ENCODE measurements at places on chromosomes 13 and 19.
A peak's percentile ranks its signal among the peaks of the same experiment; 100 is the strongest.

DNA sequence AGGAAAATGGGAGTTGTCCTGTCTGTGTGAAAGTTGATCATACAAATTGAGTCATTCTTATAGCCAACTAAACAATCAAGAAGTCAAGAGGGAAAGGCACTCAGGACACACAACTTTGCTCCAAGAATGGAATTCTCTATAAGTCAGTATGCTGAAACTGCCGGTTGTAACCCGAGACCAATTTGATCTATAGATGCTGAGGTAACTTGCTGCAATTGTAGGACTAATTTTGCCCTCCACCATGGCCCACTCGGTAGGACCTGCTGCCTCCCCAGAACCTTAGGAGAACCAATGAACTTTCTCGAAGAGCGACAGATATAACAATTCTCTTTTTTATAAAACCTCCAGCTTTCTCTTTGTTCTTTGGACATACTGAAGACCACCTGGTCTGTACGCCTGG is 157.0 kb downstream of the RNF17 start:
- no peak for DNase-seq

GRCh38 chr13:42071672-42072419 is 23.4 kb downstream of the DGKH start:
- DNase-seq: no peak

DNA sequence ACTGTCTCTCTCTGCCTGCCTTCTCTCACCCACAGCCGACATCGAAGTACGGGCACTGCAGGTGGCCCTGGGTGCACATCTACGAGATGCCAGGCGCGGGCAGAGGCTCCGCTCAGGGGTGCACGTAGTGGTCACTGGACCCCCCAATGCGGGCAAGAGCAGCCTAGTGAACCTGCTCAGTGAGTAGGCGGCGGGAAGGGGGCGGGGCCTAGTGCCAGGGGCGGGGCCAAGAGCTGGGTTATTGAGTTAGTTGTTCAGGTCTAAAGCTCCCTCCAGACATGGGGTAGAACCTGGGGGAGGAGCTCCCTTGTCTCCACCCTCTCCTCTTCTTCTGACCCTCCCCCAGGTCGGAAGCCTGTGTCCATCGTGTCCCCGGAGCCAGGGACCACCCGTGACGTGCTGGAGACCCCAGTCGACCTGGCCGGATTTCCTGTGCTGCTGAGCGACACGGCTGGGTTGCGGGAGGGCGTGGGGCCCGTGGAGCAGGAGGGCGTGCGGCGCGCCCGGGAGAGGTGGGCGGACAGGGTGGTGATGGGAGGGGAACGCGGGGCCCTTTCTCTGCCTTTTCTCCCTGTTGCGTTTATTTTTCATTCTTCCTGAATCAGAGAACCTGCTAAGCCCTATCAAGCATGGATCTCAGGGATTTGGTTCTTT is 1.9 kb downstream of the GTPBP3 start:
- DNase-seq: no peak

- DNase-seq: no peak
These were observed 79.7 kb downstream of the LMO7 start for GRCh38 chr13:75715601-75716523.

- no peak for DNase-seq
These were observed 270.5 kb downstream of the GPC6 start for GRCh38 chr13:93496985-93497673.

DNA sequence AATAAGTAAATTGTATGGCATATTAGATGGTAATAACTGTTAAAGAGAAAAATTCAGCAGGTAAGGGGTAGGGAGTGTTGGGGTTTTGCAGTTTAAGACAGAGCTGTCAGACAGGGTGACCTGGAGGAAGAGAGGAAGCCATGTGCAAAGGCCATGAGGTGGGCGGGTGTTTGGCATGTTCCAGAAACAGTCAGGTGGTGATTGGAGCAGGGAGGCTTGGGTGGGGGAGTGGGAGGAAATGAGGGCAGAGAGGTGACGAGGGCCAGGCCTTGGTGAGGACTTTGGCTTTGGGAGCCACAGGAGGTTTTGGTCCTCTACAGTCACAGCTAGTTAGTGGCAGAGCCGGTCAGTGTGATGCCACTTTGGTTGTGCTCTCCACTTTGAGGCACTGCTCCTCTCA is 20.1 kb downstream of the RYR1 start:
- DNase-seq: no peak

DNA sequence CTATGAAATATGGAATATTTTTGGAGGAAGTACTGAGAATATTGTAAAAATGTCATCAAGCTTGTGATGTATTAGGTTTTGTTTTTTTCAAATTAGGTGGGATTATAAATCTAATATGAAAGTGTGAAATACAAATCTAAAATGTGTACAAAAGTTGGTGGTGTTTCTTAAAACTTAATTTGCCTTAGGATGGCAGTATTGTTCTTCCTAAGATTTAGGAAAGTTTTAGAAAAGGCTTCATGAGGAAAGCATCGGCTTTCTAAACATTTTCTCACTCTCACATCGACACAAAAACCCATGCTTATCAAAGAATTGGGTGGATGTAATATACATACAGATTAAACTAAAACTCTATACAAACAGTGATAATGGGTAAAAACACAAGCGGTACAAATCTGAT is 972.0 kb upstream of the PCDH20 start:
- peak; percentile 33 for DNase-seq

- no peak for DNase-seq
These were observed 389.5 kb upstream of the ZNF507 start for GRCh38 chr19:31955884-31956283.

DNA sequence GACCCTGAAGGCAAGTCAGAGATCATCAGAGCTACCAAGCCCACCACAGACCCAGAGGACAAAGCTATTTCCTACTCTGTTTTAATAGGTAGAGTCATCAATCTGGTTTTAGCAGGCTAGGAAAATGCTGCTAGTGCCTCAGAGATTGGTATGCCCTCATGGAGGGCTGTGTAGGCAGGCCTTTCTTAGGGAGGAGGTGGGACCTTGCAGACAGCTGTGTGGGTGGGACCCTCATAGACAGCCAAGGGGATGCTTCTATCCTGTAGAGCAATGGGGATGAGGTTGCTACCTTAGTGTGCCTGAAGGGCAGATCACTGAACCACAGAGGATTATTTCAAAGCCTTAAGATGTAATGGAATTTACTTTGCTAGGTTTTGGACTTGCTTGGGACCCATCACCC is 534.9 kb upstream of the KLF12 start:
- no peak for DNase-seq

- DNase-seq: no peak
These were observed 3.0 kb downstream of the POU4F1 start for GRCh38 chr13:78600280-78600883.

- no peak for DNase-seq
These were observed 52.6 kb downstream of the MAP4K1 start for GRCh38 chr19:38564981-38565690.

DNA sequence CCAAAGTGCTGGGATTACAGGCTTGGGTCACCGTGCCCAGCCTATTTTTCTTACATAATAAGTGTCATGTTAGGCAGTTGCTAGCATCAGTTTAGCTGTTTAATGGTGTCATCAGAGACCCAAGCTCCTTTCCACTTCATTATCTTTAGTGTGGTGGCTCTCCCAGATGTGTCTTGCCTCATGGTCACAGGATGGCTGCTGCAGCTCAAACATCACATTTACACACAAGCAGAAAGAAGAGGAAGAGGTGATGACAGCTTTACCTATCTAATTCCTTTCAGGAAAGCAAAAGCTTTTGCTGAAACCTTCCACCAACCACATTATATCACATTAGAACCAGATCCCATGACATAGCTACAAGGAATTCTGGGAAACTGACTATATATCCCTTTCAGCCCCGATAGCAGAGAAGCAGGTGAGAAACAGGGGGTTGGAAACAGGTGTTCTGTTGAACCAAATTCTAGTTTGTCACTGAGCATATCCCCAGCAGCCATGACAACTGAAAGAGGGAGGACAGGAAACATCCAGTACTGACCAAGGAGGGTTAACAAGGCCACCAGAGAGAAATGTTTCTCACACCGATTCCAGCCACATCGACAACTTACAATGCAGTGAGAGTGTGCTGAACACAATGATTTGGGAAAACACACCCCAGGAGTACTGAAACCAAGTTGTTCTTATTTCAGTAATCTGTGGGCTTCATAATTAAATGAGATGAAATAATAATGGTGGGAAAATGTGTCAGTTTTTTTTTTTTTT is 617.0 kb downstream of the UQCRFS1 start:
- no peak for DNase-seq

- DNase-seq: no peak
These were observed 498.4 kb upstream of the ARGLU1 start for GRCh38 chr13:107066355-107066754.

DNA sequence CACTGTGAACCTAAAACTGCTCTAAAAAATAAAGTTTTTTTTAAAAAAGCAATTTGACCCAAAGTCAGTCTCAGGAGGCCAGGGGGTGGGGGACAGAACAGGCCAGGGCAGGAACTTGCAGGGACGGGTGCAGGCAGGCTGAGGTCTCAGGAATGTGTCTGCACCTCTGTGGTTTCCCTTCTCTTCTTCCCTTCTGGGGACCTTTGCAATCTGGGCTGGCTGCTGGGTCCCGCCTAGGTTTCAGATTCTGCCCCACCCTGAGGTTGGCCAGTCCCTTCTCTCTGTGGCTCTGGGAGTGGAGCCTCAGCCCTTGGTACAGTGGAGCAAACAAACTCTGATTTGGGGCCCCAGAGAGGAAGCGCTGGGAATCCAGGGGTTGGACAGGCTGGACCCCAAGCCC is 5.3 kb upstream of the F2RL3 start:
- DNase-seq: no peak

DNA sequence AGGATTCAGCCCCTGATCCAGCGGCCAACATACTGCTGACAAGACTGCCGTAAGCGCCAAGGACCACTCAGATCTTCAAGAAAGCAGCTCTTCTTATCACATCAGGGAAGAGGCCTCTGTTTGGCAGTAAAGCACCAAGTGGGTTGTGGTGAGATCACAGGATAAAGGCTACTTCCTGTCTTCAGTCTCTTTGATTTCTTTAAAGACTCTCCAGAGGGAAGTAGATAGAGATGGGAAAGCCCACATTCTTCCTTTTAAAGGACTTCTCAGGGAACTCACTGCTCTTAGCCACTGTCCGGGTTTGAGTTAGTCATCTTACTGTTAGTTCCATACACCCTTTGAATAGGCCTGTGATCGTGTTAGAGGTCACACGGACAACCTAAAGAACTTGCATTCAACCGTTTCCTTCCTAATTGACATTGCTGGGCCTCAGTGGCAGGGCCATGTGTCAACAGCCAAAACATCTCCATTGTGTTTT is 47.2 kb upstream of the POMP start:
- peak; percentile 73 for DNase-seq

- no peak for DNase-seq
These were observed 306.1 kb downstream of the DCT start for GRCh38 chr13:94173312-94173854.

- DNase-seq: peak; percentile 11
These were observed 2.1 kb downstream of the NECTIN2 start for GRCh38 chr19:44848036-44848811.

- DNase-seq: no peak
These were observed 111.8 kb downstream of the TUBA3C start for GRCh38 chr13:19069684-19070397.

GRCh38 chr19:6608940-6609339 is 18.0 kb upstream of the CD70 start:
- DNase-seq: no peak

- peak; percentile 21 for DNase-seq
These were observed 669.2 kb downstream of the DIAPH3 start for GRCh38 chr13:59494560-59494970.

DNA sequence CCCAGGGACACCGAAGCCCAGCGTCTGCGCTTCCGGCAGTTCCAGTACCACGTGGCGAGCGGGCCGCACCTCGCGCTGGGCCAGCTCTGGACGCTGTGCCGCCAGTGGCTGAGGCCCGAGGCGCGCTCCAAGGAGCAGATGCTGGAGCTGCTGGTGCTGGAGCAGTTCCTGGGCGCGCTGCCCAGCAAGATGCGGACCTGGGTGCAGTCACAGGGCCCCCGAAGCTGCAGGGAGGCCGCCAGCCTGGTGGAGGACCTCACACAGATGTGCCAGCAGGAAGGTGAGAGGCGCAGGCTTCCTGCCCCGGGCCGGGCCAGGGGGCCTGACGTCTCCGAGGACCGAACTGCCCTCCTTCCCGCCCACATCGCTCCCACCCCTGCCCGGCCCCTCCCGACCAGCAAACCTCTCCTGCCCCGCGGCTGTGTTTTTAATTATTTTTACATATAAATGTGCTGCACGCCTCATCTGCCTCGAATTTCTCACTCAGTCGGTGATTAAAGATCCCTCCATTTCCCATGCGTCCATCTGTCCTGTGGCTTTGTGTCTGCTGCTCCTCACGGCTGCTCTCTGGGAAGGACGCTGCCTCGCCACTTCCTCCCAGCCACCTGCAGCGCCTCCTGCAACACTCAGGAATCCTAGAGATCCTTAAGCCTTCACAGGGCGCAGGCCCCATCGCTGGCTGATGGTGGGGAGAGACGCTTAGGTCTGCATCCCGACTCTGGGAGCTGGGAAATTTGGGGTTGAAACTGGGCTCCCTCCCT is 4.3 kb downstream of the ZSCAN1 start:
- no peak for DNase-seq

DNA sequence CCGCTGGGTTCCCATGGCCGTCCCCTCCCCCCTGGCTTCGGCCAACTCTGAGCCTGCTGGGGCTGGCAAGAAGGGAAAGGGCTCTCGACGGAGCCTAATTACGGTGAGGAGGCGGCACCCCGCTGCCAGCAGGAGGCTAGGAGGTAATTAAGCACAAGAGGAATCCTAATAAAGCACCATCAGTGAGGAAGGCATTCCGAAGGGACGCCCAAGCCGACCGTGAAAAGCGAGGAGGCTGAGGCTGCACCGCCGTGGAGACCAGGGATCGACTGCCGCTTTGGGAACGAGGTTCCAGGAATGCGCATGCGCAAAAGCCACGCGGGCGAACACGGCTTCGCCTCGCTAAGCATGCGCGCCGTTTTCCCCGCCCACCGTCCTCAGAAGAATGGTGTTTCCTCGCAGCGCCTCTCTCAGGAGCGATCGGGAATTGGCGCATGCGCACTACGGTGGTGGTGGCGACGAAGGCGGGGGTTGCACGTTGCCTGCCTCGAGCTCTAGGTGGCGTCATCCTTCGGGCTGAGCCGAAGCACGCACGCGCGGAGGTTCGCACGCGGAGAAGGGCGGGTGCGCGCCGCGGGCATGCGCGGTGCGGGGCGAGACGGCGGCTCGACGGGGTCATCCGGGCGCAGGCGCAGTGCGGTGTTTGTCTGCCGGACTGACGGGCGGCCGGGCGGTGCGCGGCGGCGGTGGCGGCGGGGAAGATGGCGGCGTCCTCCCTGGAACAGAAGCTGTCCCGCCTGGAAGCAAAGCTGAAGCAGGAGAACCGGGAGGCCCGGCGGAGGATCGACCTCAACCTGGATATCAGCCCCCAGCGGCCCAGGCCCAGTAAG is at the start of gene MAP2K7:
MAP2K7 (plus strand) TSS at position 634 of the 830 bp plus-strand sequence; CDS start at position 702, 68 bp downstream.
- DNase-seq: peak; percentile 99

GRCh38 chr19:40862785-40863184 is 12.5 kb upstream of the CYP2A6 start:
- no peak for DNase-seq

- DNase-seq: no peak
These were observed 812.6 kb downstream of the DACH1 start for GRCh38 chr13:71054358-71054757.

DNA sequence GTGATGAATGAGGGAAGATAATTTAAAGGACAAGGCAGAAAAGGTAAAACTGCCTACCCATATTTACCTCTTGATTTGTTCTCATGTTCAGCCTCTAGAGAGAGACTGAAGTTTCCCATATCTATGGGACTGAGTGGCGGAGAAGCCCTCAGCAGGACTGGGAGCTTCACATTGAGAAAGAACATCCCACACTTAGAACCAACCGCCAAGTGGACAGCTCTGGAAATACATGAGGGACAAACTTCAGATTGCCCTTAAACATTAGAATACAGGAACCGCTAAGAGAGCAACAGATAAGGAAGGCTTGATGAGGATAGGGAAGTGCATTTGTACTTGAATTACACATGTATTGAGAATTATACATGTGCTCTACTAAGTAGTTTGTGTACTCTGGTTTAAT is 316.0 kb upstream of the MIR17HG start:
- no peak for DNase-seq
